ENCODE measurements at places on chromosomes 7 and 10.

- no peak for DNase-seq
These were observed 110.2 kb downstream of the SEM1 start for GRCh38 chr7:96599288-96599936.

DNA sequence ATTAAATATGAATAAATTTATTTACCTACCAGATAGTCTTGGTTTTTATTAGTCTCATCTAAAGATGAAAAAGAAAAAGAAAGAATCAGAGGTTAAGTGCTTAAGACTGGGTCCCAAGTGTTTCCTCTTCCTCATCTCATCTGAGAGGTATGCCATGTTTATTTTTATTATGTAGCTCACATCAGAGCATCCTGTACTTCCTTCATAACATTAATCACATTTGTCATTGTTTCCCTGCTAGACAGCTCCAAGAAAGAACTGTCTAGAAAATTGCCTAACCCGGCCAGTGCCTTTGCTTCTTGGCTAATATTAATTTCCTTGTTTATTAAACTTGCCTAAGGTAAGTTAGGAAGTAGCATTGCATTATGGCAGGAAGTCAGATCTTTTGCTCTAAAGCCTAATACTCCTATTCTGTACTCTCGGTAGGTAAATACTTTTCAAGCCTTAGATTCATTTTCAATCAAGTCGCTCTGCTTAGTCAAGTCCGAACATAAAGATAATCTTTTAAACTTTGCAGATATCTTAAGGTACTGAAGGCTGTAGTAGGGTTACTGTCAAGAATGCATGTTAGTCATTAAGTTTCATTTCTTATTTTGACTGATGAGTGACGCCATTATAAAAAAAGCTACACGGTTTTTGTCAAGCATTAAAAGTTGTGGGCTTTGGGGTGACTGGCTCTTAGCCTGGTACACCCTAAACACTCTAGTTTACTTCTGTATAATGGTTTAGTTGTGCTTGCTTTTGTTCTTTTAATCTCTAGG is 47.4 kb downstream of the ZMYND11 start:
- DNase-seq = no peak

GRCh38 chr7:152594801-152595200 is 81.1 kb downstream of the XRCC2 start:
- DNase-seq = no peak

DNA sequence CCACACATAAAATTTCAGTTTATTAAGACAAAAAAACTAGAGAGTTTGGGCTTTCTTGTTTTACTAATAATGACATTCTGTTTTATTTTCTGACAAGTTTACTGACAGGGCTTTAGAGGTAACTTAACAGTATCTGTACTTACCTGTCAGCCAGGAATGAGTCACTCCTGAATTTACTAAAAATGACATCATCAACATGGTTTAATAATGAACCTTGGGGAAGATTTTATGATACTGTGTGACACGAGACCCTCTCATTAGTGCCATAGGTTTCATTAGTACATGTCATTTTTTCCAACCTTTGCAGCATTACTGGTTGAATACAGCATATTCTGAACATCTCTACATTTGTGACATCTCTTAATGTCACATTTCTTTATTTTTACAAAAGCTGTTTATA is 131.1 kb downstream of the KCND2 start:
- DNase-seq = no peak

- no peak for DNase-seq
These were observed 2.8 kb downstream of the WAPL start for GRCh38 chr10:86518781-86519180.
